ENCODE measurements at places on chromosomes 1 and 21.
A peak's percentile ranks its signal among the peaks of the same experiment; 100 is the strongest.

DNA sequence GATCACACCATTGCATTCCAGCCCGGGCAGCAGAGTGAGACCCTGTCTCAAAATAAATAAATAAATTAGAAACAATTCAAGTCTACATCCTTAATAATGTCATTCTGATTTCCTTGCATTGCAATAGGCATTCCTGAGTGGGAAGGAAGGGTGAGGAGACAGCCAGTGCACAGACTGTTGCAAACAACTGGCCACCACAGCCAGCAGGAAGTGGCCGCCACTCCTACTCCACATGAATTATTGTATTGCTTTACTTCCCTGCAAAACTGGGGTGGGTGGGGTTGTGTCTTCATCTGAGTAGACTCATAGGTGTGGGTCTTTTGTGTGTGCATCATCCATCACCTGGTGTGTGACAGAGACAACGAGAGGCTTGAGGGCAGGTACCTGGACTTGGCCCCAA lies 60.1 kb downstream of the OPTC start:
- DNase-seq, result no peak

- peak; percentile 34 for DNase-seq
These were observed 64.0 kb downstream of the SAMSN1 start for GRCh38 chr21:14482165-14482564.

GRCh38 chr1:109241841-109242345 lies 7.4 kb upstream of the CELSR2 start:
- DNase-seq, result no peak

- no peak for DNase-seq
These were observed 18.8 kb upstream of the ECE1 start for GRCh38 chr1:21308847-21309652.

GRCh38 chr1:168297019-168297730 lies 16.5 kb downstream of the TBX19 start:
- no peak for DNase-seq

DNA sequence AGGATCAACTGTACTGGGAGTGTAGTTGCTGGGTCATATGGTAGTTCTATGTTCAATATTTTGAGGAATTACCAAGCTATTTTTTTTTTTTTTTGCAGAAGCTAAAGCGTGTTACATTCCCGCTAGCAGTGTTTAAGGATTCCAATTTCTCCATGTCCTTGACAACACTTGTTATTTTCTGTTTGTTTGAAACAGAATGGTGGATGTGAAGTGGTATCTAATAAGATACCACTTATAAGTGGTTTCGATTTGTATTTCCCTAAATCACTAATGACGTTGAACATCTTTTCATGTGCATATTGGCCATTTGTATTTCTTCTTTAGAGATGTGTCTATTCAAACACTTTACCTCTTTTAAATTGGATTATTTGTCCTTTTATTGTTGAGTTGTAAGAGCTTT lies 112.2 kb downstream of the DISP1 start:
- no peak for DNase-seq

DNA sequence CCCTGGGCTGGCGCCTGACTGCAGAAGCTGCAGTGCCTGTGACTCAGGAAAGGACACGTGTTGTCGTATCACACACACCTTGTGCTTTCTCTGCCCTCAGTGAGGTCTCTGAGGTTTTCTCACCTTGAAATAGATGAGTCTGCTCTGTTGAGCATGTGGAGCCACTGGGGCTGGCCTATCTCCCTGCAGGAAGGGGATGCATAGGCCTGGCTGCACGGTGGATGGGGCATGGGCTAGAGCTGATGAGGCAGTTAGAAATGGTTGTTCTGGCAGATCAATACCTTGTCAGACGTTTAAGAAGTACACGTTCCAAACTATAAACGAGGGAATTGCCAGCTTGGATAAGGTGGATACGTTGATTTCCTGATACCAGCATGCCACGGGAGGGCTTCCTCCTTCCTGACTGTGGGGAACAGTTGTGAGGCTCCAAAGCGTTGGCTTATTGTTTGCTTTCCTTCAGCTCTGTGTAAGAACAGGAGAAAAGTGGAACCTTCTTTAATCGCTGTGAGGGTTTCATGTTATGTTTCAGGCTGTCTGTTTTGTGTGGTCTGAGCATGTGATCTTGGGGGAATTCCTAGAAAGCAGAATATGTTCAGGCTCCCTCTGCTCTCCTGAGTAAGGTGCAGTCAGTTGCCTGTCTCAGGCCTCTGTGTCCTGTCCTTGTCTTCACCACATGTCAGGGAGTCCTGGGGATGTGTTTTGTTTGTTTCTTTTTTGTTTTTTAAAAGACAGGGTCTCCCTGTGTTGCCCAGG lies 44.8 kb downstream of the PCNT start:
- peak; percentile 13 for DNase-seq

GRCh38 chr1:198776602-198777029 lies 137.8 kb downstream of the PTPRC start:
- DNase-seq, result no peak

All from stimulated activated CD4-positive, alpha-beta T cell treated with anti-CD3 and anti-CD28 coated beads, Interleukin-4, amount 100 ng/mL, for 4 hours (primary cell).